ENCODE measurements at places on chromosomes 1 and 21.

GRCh38 chr1:38085666-38086330, 39.2 kb upstream of the POU3F1 start:
- no peak for DNase-seq

- no peak for DNase-seq
These were observed 8.7 kb upstream of the ECE1 start for GRCh38 chr1:21298981-21299391.

DNA sequence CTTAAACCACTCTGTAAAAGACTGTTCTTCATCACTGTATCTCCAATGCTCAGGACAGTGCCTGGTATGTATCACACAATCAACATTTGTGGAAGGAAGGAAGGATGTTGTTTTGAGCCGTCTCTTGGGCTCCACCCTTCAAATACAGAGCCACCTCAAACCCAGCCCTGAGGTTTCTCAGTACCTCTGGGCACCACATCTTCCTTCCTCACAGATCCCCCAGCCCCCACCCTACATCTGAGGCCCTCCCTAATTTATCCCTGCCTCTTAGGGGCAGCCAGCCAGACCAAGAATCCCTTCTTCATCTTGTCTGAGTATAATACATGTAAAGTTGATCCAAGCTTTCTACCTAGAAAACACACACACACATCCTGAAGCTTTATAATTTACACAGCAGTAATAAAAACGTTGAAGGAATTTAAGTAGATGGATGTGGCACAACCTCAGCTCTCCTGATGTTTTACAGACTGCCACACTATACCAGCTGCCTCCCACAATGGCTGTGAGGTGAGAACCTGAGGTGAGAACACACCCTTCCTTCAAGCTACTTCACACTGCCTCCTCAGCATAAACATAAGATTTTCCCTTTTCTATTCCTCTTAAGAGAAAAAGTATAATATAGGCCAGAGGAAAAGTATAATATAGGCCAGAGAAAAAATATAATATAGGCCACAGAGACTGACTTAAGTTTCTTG, 48.5 kb downstream of the CDC7 start:
- no peak for DNase-seq

DNA sequence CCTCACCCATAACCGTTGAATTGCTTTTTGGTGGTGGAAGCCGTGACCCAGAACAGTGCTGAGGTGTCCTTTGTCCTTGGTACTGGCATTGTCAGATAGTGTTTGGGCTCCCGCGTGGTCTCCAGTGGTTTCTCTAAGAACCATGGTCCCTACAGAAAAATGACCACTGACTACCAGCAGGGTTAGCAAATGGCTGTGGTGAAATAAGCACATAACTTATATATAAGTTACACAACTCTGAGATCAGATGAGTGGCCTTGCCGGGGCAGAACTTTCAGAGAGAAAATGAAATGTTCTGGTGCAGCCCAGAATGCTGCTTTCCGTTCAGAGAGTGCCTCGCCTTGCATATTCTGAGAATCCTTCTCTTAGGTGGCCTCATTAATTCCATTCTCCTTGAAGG, 5.0 kb downstream of the SLC37A1 start:
- no peak for DNase-seq

GRCh38 chr1:5444396-5444795, 547.8 kb downstream of the NPHP4 start:
- DNase-seq = no peak

GRCh38 chr1:92754000-92754718, 30.7 kb downstream of the EVI5 start:
- DNase-seq = no peak
